NCI-H748 treated with DMSO at 0.1 percent for 48 hours (cell line): ENCODE measurements at places on chromosomes 2 and 18.

GRCh38 chr18:48826806-48827205, 124.0 kb downstream of the SMAD7 start:
- no peak for DNase-seq

DNA sequence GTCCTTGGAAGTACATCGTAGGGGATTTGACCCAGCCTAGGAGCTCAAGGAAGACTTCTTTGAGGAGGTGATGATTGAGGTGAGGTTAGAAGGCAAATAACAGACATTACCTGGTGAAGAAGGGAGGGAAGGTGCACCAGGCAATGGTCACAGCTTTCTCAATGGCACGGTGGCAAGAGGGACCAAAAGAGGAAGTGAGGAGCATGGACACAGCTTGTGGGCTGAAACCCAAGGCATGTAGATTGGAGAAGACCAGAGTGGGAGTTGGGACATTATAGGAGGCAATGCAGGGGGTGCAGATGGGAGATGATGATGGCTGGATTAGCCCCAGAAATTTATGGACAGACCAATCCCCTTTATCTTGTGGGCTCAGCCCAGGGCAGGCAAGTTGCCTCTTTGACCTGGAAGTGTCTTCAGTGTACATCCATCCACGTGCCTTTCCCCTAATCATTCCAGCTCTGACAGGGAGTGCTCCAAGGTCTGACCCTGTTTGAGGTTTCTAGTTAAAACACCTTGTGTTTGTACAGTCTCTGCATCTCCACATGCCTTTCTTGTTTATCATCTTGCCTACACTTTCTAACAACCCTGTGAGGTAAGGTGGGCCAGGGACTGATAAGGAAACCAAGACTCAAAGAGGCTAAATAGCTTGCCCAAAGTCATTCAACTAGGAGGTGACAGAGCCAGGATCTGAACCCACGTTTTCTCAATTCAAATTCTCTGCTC, 59.1 kb downstream of the NRP2 start:
- no peak for DNase-seq

DNA sequence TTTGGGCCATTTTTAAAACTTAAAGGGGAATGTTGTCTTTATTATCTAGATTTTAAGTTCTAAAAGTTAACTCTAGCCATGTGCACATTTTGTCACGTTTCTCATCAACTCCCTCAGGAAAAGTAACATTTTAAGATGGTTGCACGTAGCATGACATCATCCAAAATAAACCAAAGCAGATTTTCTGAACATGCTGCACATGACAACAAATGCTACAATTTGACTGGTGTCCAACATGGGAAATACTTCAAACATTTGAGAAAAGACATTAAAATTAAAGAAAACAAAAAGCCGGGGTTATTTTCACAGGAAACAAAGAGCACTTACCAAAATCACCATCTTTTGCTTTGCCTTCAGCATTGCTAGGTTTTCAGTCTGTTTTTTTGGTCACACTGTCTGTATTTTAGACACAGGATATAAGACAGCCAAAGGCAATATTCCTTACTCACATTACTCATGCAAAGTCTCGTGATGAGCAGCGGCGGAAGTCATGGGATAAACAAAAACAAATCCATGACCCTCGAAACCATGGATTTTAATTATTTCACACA, 51.3 kb upstream of the RND3 start:
- DNase-seq, result no peak

GRCh38 chr2:207423886-207424285, 105.9 kb upstream of the CREB1 start:
- DNase-seq, result no peak

DNA sequence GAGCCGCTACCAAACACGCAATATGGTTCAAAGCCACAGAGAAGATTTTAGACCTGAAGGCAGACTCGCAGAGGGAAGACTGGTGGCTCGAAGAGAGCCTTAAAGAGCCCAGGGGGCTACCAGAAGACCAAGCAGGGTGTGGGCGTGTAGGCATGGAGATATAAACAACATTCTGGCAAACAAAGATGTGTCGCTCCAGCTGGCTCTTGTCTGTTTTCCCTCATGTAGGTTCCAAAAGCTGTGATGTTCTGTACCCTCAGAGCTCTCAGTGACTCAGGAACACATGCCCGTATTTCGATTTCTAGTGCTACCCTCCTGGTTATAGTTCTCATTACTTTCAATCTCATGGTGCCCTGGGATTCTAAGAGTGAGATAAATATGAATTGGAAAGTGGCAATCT, 44.5 kb downstream of the DOCK10 start:
- no peak for DNase-seq

- DNase-seq, result no peak
These were observed 20.3 kb downstream of the PER2 start for GRCh38 chr2:238267884-238268680.

DNA sequence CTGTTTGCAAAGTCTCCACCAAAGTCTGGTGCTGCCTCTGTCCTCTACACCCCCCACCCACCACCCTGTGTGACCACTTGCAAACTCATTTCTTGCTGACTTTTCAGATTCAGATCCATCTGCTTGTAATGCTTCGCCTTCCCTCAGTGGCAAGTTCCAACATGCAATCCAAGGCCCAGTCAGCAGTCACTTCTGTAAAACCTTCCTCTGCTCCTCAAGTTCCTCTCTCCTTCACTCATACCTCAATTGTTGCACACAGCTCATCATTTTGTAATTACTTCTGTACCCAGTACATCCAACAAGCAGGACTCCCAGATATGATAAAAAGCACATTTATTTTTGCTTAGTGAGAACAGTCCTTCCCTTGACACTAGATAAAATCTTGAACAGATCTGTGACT, 6.5 kb upstream of the LOXHD1 start:
- DNase-seq, result no peak

DNA sequence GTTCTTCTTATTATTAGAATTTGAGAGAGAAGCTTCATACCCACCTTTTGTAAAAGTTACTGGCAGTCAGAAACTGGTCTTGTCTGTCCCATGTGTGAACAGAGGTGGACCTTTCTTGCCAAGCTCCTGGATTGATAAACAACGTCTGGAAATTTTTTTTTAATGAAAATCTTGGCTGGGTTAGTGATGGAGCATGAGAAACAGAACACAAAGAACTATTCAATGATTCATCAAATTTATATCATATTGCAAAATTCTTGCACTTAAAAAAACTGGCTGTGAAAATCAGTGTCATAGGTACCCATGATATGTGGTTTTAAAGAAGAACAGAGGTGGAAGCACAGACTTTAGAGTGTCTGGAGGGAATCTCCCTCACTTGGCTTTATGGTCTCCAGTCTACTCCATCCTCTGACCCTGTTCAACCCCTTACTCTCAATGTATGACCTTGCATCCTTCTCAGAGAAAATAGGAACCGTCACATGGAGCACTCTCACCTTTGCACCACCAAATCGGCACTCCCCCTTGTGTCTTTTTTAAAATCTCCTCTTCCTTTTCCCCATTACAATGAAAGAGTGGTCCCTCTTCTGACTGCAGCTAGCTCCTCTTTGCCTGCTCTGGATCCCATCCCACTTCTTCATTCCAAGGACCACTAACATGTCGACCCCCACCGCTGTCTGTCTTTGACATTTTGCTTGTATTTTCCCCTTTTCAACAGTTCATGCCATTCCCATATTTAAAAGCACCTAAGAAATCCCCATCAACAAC, 58.2 kb downstream of the COPS8 start:
- no peak for DNase-seq

GRCh38 chr2:129821445-129821844, 158.0 kb upstream of the RAB6C start:
- DNase-seq, result no peak

DNA sequence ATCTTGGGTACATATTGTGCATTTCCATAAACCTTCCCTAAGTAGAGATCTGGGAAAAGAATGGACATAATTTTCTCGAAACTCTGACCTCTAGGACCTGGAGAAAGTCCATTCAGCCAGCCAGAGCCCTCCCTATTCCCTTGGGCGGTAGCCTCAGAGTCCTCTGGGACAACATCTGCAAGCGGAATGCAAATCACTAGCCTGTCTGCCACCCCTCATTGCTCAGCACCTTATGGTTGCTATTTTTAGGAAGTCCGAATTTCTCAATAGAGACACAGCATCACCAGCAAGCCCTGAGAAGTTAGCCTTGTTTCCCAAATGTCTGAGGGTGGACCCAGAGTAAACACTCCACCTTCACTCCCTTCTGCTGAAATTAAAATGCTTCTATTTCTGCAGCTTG, 17.6 kb upstream of the CD28 start:
- DNase-seq, result no peak

- no peak for DNase-seq
These were observed 145.0 kb downstream of the ZNF407 start for GRCh38 chr18:74742573-74743243.

DNA sequence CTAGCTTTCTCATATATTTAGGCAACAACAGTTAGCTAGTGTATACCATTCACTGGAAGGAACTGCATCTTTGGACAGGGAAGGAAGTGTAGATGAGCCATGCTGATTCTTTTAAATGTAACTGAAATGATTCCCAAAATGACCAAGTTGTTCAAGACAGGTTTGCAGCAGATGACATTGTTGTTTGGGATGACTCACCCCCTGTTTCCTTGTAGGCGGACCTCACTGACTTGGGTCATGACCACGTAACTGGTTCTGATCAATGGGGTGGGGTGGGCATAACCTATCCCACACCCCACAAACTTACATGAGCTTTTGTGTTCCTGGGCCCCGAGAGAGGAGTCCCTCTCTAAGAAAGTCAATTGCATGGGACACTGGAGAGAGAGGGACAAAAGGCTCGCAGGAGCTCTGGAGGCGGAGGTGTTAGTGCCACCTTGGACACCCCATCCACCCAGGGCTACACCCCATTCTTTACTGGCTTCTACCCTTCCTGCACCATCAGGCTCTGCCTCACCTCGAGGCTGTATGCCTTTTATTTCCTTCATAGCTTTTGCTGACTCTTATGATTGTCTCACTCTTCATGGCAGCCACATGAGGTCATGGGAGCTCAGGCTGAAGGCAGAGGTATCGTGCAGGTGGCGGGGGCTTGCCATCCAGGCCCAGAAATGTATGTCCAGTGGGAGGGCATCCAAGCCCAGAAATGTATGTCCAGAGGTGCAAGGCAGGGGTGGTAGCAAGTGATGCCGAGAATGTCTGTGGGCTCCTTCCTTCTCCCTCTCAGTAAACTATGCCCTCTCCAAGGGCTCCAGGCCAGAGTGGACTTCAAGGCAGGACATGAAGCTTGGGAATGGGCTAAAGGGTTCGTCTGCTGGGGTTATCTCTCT, 108.0 kb downstream of the TWIST2 start:
- DNase-seq, result no peak

DNA sequence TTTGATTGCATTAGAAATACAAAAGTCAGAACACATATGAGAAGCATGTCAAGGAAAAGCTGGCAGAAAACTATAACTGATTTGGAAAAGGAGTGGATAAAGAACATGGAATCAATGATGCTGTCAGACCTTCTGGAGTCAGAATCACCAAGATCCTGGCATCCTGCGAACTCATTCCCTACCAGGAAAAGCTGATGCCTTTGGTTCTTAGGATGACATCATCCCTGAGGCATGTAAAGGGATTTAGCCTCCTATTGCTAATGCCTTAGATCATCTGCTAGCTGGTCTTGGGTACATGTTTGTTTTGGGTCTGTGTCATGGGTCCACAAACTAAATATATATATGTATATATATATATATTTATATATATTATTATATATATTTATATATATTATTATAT, 680.7 kb downstream of the EPHA4 start:
- DNase-seq, result no peak

GRCh38 chr2:27715318-27716210, 51.9 kb downstream of the SLC4A1AP start:
- DNase-seq, result no peak

DNA sequence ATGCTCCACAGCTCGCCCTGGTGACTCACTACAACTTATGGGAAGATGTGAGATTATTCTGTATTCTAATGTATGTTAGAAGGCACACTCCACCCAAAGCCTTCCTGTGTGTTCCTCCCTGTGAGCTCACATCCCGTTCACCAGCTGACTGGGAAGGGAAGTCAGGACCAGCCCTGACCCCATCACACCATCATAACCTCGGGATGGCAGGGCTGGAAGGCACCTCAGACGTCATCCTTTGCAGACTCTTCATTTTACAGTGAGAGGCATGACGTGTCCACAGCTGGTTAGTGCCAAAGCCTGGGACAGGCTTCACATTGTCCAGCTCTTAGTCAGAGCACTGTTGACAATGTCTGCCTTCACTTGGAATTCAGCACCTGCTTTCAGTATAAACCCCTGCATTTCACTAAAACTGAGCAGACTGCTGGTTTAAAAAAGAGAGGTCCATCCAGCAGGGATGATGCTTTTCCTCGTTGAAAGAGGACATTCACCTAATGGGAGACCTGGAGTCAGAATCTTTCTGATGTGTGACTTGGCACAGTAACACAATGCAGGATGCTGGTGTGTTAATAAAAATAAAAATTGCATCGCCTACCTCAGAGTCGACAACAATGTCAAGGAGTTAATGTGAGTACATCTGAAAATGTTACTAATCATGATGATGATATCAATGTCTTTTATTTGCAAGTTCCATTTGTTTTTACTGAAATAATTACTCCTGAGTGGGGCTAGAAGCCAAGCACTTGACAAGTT, 418.0 kb upstream of the TNP1 start:
- no peak for DNase-seq

DNA sequence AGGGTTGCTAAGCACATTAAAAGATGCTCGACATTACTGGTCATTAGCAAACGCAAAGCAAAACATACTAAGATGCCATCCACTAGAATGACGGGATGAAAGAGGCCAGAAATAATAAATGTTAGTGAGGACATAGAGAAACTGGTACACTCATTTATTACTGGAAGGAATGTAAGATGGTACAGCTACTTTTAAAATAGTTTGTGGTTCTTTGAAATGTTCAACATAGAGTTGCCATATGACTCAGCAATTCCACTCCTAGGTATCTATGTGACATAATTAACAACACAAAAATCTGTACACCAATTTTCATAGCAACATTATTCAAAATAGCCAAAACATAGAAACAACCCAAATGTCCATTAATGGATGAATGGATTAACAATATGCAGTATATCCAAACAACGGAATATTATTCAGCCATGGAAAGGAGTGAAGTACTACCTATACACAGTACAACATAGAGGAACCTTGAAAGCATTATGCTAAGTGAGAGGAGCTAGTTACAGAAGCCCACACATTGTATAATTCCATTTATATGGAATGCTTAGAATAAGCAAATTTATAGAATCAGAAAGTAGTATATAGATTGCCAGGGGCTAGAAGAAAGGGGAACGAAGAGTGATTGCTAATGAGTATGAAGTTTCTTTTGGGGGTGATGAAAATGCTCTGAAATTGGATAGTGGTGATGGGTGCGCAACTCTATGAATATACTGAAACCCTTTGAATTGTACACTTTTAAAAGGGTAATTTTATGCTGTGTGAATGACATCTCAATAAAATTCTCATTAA, 61.9 kb upstream of the IL1R1 start:
- DNase-seq, result no peak
